Transverse colon (tissue), 4 donors: ENCODE measurements at places on chromosomes 7 and 10. TPM values are rescaled to one million over a fixed set of nuclear protein-coding genes. Genes with fewer than 3 reads are reported as not detected.

- H3K4me1 ChIP-seq = no peaks in the 10 kb centered on the region
- DNase-seq = no peak
- no peak overlapping the region for H3K27ac ChIP-seq
Observed at GRCh38 chr10:12757351-12757750, 244.2 kb downstream of the CCDC3 start.

- H3K27me3 ChIP-seq = no peaks in the 10 kb centered on the region
- no peak for DNase-seq
- H3K27ac ChIP-seq = no peak overlapping the region
Observed at GRCh38 chr10:21993360-21994001, 10.0 kb downstream of the DNAJC1 start.

Gene AGAP9
- total RNA-seq = 7.2 TPM

Gene GFRA1
- 15.1 TPM for total RNA-seq

Gene ANXA8L1
- total RNA-seq = not detected

Gene PTPRN2
- total RNA-seq = 25.4 TPM

DNA sequence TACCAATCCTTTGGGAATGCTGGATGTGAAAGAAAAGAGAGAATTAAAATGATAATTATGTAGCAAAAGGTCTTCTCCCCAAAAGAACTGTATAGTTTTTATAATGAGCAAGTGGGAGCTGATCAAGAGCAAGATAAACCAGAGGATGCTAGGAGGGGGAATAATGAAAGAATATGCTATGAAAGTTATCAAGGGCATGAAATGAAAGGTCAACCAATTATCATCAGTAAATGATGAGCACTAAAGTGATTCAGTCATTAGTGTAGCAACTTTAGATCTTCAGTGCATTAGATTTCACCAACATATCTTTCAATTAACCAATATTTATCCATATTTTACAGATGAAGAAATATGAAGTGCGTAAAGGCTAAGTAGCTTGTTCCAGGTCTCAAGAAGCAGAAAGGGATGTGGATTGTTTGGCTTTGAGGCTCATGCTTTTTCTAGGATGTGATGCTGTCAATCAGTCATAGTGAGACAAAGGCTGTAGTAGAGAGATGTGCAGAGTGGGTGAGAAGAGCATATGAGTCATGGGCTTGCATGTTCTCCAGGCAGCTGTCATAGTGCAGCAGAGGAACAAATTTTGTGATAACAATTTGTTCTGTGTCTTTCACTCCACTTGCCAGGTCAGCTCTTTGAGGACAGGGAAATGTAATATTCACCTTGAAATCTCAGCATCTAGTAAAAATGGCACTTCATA lies 5.7 kb upstream of the OR2F2 start:
- no peak for DNase-seq
- H3K4me1 ChIP-seq = no peaks in the 10 kb centered on the region
- H3K4me3 ChIP-seq = no peak overlapping the region
- H3K36me3 ChIP-seq = no peaks in the 10 kb centered on the region
- no peak overlapping the region for H3K27ac ChIP-seq

Gene WNT8B
- not detected for total RNA-seq

Gene TMEM229A
- total RNA-seq = 0.55 TPM

Gene CRPPA
- total RNA-seq = 2.6 TPM

DNA sequence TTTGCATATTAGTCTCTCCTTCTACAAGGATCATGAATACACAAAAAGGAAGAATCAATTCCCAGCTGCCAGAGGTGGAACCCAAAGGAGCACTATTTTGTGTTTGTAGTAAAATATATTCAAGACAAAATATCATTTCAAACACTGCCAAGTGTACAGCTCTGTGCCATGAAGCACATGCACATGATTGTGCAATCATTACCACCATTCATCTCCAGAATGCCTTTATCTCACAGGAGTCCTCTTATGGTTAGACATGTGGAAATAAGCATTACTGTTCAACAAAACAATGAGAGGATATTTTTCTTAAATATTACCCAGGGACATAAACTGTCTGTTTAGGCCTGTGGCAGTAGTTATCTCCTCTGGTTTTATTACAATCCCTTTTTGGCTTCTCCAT lies 151.4 kb upstream of the PPP1R3A start:
- H3K36me3 ChIP-seq = no peaks in the 10 kb centered on the region
- no peak overlapping the region for H3K27ac ChIP-seq
- DNase-seq = no peak
- no peaks in the 10 kb centered on the region for H3K27me3 ChIP-seq
- no peaks in the 10 kb centered on the region for H3K4me1 ChIP-seq
- H3K4me3 ChIP-seq = no peak overlapping the region

- H3K27ac ChIP-seq = no peak overlapping the region
- no peak overlapping the region for H3K4me3 ChIP-seq
- no peaks in the 10 kb centered on the region for H3K4me1 ChIP-seq
- H3K27me3 ChIP-seq = no peaks in the 10 kb centered on the region
Observed at GRCh38 chr10:2030046-2030445, 292.7 kb upstream of the ADARB2 start.

Gene SKIDA1
- 0.27 TPM for total RNA-seq

DNA sequence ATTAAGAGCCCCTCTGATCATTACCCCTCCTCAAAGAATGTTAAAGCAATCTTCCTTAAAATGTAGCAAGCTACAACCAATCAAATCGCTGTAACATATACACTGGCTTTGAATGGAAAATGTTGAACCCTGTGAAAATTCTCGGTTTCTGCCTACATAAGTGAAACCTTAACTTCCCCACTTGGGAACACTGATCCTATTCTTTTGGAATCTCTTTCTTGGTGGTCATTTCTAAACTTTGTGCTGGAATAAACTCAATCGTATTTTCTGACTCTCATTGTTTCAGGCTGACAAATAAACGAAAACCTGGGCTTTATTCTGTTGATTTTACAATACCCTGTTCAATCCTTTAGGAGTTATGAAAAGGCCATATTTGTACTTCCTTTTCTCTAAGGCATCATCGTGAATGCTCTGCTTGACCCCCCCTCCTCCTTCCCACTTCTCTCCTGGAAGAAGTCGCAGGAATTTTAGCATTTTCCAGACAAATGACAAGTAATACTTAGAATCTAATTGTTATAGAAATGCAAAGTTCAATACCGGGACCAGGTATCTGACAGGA lies 155.1 kb upstream of the FAM13C start:
- H3K36me3 ChIP-seq = no peaks in the 10 kb centered on the region
- no peak for DNase-seq
- H3K27ac ChIP-seq = no peak overlapping the region
- H3K4me3 ChIP-seq = no peak overlapping the region
- peaks cover 6% of the 10 kb centered on the region for H3K4me1 ChIP-seq

Gene ADARB2
- total RNA-seq = 2.0 TPM

GRCh38 chr10:5373307-5373706 lies 8.5 kb downstream of the UCN3 start:
- no peaks in the 10 kb centered on the region for H3K36me3 ChIP-seq
- H3K4me3 ChIP-seq = no peak overlapping the region
- DNase-seq = no peak
- H3K27me3 ChIP-seq = peaks cover 3% of the 10 kb centered on the region
- H3K27ac ChIP-seq = no peak overlapping the region

Gene TRIM56
- 50.0 TPM for total RNA-seq

Gene TTYH3
- 43.6 TPM for total RNA-seq

DNA sequence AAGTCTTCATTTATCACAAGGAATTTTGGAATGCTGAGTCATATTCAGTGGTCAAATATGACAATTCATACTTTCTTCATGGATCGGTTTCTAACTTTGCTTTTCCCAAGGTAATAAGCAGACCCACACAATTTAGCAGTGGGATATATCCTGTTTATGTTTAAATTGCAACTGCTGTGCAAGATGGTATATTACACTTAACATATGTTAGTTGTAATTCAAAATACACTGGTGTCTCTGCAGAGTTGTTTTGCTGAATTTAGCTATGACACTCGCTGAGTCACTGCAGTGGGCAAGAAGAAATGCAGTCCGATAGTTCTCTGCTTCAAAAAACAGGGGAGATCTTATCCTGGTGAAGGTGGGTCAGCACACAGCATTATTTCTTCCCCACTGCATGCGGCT lies 194.8 kb upstream of the PTN start:
- DNase-seq = no peak
- H3K4me3 ChIP-seq = no peak overlapping the region
- H3K27ac ChIP-seq = no peak overlapping the region
- no peaks in the 10 kb centered on the region for H3K27me3 ChIP-seq

Gene PSAP
- total RNA-seq = 520 TPM

DNA sequence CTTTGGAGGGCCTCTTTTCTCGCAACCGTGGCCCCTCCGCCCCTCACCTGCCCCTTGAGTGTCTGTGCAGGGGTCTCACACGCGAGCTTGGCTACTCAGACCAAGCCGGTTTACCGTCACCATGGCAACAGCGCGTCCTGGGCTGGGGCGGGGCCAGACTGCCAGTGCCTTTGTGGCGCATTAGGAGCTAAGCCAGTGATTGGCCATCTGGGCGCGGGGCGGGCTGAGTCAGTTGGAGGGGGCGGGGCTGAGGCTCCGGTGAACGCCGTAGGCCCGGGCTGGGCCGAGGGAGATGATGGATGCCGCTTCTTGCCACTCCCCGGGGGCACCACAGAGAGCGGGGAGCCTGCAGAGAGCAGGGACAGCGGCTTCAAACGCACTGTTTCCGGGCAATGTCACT lies 48.7 kb upstream of the FXYD4 start:
- no peaks in the 10 kb centered on the region for H3K4me1 ChIP-seq
- peak overlapping the region; percentile 83 for H3K27ac ChIP-seq
- H3K36me3 ChIP-seq = no peaks in the 10 kb centered on the region
- H3K4me3 ChIP-seq = peak overlapping the region; percentile 9
- DNase-seq = peak; percentile 91
- H3K27me3 ChIP-seq = no peaks in the 10 kb centered on the region

Gene DAGLB
- 29.1 TPM for total RNA-seq

GRCh38 chr7:22664988-22665798 lies 61.8 kb upstream of the IL6 start:
- H3K27me3 ChIP-seq = no peaks in the 10 kb centered on the region
- H3K4me3 ChIP-seq = no peak overlapping the region
- DNase-seq = no peak
- H3K36me3 ChIP-seq = no peaks in the 10 kb centered on the region
- no peak overlapping the region for H3K27ac ChIP-seq

GRCh38 chr7:98651760-98652159 lies 34.7 kb downstream of the NPTX2 start:
- no peak for DNase-seq
- no peaks in the 10 kb centered on the region for H3K4me1 ChIP-seq
- H3K27ac ChIP-seq = no peak overlapping the region
- no peak overlapping the region for H3K4me3 ChIP-seq

DNA sequence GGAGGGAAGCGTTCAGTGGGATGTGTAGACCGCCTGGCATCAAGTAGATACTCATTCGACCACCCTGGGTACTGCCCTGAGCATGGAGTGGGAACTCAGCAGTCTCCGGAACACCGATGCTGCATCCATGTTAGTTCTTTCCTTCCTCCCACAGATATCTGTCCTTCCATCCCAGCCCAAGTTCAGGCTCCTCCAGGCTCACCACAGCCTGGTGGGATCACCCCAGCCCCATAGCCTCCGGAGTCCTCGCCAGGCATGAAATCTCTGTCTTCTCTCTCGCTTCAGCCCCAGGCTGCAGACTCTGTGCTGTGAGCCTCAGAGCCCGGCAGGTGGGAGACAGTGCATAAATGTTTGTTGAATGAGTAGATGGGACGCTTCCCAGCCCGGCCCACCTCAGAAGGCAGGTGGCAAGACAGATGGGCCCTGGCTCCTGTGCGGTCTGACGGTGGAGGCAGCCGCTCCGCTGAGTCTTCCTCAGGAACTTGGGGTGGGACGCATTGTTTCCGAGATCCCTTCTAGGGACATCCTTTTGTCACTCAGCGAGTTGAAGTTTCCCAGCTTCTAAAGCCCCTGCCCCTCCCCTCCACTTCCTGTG lies 42.9 kb downstream of the ELFN1 start:
- no peak for DNase-seq
- H3K4me1 ChIP-seq = no peaks in the 10 kb centered on the region
- H3K4me3 ChIP-seq = no peak overlapping the region
- no peaks in the 10 kb centered on the region for H3K36me3 ChIP-seq
- no peak overlapping the region for H3K27ac ChIP-seq

GRCh38 chr7:84705706-84706105 lies 481.1 kb downstream of the SEMA3D start:
- H3K27ac ChIP-seq = no peak overlapping the region
- no peak for DNase-seq
- no peaks in the 10 kb centered on the region for H3K27me3 ChIP-seq
- no peaks in the 10 kb centered on the region for H3K4me1 ChIP-seq
- H3K36me3 ChIP-seq = no peaks in the 10 kb centered on the region
- H3K4me3 ChIP-seq = no peak overlapping the region

DNA sequence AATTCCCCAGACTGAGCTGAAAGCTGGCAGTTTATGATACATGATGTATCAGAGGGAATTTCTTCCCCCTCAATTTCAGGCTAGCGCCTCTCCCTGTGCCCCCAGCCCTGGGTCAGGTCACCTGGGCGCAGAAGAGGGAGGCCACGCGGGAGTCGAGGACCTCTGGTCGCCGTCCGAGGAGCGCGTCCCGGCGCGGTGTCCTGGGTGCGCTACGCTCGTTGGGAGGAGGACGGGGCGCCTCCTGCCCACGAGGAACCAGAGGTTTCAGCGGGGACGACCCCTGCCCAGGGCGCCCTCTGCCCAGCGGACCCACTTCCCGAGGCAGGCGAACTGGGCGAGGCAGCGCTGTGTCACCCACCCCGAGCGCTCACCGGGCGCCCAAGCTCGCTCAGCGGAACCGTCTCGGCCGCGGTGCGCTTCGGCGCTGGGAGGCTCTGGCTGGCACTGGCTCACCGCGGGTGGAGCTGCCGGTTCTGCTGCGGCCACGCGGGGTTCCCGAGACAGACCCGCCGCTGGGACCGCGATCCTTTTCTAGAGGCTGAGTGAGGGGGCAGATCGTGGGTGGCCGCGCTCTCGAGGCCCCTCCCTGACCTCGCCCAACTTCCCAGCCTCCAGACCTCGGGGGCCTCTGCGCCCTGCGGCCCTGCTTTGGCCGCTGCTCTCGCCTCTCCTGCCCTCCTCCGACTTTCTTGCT lies at the start of gene FAM237B:
Gene FAM237B, minus strand, starts transcription at position 504 of the 694 bp plus-strand sequence. CDS start 1,556 bp downstream, outside the sequence.
- DNase-seq = no peak
- peaks cover 79% of the 10 kb centered on the region for H3K27me3 ChIP-seq
- no peaks in the 10 kb centered on the region for H3K36me3 ChIP-seq
- peaks cover 6% of the 10 kb centered on the region for H3K4me1 ChIP-seq
- H3K27ac ChIP-seq = no peak within 1 kb of the TSS

Gene FBXO24
- 0.79 TPM for total RNA-seq

DNA sequence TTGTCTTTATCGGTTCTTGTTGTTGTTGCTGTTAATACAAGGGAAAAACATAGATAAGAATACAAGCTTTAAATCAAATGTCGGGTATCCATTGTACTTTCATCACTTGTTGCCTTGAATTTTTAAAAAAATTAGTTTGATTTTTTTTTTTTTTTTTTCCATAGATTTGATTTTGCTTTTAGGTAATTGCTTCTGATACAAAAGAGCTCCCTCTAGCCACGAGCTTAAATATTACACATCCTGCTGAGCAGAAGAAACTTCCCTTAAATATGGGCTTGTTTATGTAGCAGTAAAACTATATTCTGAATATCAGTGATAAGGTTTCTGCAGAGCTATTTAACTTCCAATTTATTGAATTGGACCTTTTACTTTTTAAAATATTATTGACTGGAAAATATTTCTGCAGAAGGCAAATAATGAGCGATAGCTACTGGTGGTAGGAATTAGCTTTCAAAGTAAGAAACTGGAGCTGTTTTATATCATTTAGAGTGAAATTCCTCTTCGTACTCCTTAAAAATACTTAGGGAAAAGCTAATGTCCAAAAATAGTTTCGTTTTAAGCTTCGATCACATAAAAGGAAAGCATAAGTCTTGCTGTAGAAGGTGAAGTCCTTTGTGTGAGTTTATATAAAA lies 216.9 kb downstream of the POLR1F start:
- no peaks in the 10 kb centered on the region for H3K4me1 ChIP-seq
- no peak overlapping the region for H3K27ac ChIP-seq

Gene HOXA1
- 3.2 TPM for total RNA-seq
